ENCODE measurements at places on chromosomes 11 and 22.

DNA sequence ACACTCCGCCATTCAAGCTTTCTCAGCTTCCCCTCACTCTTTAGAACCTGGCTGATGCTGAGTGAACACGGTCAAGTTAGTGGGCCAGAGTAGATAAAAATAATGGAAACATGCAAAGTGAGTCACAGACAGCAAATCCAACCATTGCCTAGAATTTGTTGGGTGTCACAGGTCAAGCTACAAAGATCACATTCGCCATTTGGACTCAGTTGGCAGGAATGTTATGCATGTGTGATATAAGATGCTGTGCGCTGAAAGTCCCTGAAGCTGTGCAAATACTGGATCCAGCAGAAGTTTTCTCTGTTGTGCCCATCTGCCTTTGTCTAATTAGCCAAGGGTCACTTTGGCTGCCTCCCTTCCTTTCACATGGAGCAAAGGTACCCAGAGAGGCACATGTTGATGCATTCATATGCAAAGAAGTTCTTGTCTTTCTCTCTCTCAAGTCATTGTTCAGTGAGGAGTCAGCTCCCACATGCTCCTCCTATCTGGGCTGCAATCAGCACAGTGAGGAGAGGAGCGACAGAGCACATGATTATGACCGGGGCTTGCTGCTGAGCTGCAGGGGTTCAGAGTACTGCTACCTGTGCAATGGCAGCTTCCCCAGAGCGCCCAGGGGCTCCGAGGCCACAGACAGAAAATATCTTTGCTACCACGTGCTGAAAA lies 39.7 kb downstream of the FLI1 start:
- no peak for DNase-seq

DNA sequence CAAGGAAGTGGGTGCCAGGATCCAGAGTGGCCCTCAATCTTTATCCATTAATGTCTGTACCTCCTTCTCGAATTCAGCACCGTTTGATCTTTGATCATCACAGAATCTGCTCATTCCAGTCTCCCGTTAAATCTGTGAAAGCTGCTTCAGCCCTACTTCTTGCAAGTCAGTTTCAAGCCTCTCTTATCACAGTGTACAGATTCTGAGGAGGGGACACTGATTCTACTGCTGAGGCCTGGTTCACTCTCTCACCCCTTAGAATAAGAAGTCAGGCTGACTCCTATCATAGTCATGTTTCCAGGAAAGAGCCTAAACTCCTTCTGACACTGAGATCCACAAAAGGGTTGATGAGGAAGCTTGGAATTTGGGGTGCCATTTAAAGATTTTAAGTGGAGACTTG lies 39.0 kb downstream of the MAML2 start:
- DNase-seq = no peak

- no peak for DNase-seq
These were observed 21.4 kb downstream of the UQCR10 start for GRCh38 chr22:29788339-29789279.

DNA sequence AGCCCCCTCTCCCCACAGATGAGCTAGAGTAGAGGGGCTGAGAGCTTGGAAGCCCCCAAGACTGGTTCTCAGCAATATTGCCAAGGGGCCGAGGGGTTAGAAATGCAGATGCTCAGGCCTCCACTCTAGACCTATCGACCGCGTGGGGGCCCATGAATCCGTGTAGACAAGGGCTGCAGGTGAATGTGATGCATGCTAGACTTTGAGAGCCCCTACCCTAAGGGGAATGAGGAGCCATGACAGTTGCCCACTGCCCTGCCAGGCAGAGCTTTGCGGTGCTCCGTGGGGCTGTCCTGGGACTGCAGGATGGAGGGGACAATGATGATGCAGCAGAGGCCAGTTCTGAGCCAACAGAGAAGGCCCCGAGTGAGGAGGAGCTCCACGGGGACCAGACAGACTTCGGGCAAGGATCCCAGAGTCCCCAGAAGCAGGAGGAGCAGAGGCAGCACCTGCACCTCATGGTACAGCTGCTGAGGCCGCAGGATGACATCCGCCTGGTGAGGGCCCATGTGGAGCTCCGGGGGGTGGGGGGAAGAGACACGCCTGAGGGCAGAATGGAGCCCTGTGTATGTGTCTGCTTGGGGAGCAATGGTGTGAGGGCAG lies 1.3 kb downstream of the SSH3 start:
- no peak for DNase-seq

GRCh38 chr11:93570759-93571413 lies 27.7 kb upstream of the SMCO4 start:
- DNase-seq = no peak

GRCh38 chr11:126443120-126443519 lies 87.6 kb downstream of the ST3GAL4 start:
- DNase-seq = no peak

GRCh38 chr22:27113211-27113635 lies 455.8 kb downstream of the MIAT start:
- no peak for DNase-seq

GRCh38 chr11:8545698-8546366 lies 48.2 kb downstream of the STK33 start:
- DNase-seq = no peak

DNA sequence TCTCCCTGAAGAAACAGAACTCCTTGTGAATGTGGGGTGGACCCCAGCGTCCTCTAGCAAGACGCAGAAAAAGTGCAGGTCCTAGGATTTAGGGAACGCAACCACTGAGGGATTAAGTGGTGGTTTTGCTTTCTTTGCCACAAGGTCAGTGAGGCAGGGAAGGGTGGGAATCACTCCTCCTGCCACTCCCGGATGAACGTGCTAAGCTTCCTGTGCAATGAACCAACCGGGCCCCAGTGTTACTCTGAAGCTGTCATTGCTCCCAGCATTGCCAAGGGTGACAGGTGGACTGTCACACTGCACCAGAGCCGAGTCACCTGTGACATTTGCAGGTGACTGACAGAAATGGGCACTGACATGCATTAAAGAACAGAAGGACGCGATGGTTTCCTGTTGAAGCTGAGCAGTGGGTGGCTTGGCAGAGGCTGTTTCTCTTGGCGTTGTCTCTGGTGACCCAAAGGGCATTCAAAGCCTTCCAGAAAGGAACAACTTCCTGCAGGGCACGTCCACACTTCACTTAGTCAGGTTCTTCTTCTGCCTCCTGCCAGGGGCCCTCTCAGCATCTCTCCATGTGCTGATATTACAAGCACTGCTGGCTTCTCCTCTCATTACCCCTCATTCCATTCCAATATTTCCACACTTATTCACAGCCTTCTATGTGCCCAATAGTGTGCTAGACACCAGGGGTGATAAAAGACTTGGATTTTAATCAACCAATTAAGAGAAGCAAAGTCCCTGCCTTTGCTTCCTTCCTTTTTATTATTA lies 9.7 kb downstream of the KIRREL3 start:
- DNase-seq = no peak

DNA sequence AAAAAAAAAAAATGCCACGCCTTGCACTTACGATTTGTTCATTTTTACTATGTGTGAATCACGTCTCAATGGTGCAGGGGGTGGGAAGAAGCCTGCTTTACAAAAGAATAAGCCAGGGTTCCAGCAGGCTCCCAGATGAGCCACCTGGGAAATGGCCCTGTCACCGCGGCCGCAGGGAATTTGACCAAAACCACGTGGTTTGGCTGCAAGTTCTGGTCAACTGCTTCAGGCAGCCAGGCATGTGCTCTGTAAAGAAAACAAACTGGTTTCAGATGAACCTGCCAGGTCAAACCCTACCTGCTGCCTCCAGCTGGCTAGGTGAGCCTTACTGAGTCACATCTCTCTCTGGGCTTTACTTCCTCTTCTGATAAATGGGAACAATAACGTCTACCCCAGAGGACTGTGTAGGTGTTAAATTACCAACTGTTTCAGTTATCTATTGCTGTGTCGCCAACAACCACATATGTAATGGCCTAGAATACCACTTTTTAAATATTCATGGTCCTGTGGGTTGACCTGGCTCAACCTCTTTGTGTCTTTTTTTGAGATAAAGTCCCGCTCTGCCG lies 30.5 kb upstream of the GCAT start:
- DNase-seq = no peak

GRCh38 chr11:133064152-133064877 lies 468.0 kb downstream of the OPCML start:
- no peak for DNase-seq

GRCh38 chr11:15897211-15897960 lies 459.0 kb downstream of the SOX6 start:
- no peak for DNase-seq

GRCh38 chr22:41664490-41664889 lies 24.2 kb downstream of the SNU13 start:
- DNase-seq = no peak

GRCh38 chr11:61481806-61482205 lies 26.7 kb upstream of the LRRC10B start:
- DNase-seq = no peak

DNA sequence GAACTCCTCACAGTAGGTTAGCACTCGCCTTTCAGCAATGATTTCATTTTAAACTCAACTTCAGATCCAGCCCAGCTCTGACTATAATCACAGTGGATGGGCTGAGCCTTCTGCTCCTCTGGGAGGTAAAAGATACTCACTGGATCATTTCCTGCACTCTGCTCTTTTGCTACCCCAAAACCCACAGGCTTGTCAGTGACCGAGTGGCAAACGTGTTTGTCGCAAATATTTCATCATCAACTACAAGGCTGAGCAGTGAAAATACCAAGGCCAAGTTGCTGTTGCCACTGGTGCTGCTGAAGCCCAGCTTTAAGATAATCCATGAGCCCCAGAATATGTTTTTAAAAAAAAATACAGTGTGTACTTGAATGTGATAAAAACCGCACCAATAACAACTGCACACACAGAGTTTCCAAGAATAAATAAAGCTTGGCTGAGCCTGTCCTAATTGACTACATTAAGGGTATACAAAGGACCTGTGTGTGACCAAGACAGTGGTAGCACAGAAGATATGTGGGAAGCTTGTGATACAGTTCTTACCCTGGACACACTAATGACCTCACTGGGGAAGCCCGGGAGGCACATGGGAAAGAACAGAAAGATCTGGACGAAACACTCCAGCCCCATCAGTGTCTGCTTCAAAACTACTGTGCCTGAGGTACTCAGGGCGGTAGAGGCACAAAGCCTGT lies 41.3 kb downstream of the ABTB2 start:
- DNase-seq = no peak

DNA sequence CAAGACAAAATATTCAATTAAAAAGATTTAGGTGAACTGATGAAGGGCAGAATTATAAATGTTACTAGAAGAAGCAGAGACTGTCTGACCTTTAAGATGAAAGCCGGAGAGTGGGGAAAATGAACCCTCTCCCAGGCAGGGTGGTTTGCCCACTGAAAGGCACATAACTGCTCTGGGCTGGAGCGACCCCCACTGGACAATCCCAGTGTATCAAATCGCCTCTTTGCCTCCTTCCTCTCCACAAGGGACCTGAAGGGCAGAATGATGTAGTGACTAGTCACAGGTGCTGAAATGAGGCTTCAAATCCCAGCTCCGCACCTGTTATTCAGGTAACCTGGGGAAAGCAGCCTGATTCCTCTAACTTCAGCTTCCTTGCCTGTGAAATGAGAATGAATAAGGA lies 69.0 kb downstream of the EFCAB6 start:
- DNase-seq = no peak

GRCh38 chr11:76251576-76251975 lies 45.3 kb upstream of the WNT11 start:
- DNase-seq = no peak

- DNase-seq = no peak
These were observed 116.5 kb upstream of the MTNR1B start for GRCh38 chr11:92852946-92853345.

GRCh38 chr11:2507945-2508749 lies 63.3 kb downstream of the KCNQ1 start:
- no peak for DNase-seq

DNA sequence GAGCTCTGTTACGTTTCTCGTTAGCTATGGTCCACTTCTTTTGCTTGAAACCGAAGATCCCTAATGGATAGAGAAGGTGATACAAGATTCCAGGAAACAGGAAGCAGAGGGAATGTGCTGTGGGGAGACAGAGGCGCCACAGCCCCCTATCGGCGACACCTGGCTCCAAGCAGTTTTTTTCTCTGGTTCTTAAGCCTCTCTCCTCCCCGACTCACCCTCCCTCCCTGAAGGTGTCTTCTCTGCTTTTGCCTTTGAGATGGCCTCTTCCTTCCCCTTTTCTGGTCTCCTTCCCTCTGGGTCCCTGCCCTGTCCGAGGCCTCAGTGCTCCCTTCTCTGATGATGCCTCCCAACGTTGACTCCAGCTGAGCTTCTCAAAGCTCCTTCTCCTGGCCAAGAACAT lies 14.2 kb upstream of the APOBEC3A start:
- no peak for DNase-seq

DNA sequence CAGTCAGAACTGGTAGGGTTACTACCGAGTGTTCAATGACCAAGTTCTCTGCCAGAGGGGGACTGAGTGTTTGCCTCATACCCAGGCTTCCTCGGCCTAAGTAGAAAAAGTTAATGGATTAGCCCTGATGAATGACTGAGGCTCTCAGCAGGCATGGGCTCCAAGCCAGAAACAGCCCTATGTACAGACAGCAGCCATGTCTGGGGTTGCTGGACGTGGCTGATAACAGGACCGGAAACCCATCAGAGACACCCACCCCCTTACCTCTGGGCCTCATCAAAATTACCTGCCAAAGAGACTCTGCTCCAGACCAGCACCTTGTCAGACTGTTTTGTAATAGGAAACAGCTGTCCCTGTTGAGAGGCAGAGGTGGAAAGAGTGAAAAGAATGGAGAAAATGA lies 351.4 kb downstream of the ETS1 start:
- no peak for DNase-seq

- DNase-seq = no peak
These were observed 51.2 kb downstream of the CSTF3 start for GRCh38 chr11:33110083-33110482.

DNA sequence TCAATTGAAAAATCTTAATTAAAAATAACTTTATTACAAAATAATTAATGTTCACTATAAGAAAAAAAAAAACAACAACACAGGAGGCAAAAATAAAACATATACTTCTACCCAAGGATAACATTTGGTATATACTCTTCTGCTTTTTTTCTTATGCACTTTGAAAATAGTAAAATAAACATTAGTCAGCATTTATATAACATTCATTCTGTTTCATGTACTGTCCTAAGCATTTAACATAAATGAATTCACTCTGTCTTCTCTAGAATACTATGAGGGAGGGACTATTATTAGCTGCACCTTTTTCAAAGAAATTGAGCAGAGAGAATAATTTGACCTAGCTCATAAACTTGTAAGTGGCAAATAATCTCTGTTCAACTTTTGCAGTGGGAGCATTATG lies 48.3 kb upstream of the CCDC34 start:
- no peak for DNase-seq

DNA sequence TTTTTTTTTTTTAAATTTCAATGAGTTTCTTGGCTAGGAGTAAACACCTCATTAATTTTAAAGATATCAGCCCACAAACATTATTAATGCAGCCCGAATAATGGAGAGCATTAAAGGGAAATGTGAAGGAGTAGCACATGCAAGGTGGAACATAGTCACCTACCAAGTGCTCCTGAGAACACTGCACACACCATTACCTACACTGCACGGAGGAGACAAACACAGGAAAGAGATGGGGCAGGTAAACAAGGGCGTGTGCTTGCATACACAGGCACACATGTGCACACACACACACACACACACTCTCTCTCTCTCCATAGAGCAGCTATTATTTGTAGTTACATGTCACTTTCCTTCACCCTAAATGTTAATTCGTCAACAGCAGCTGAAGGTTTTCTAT lies 30.2 kb downstream of the HTR3B start:
- DNase-seq = no peak

Data from stimulated activated CD8-positive, alpha-beta memory T cell treated with anti-CD3 and anti-CD28 coated beads, Interleukin-15, amount 100 ng/mL, for 1 hour (primary cell).